ENCODE measurements at places on chromosomes 4 and X.

DNA sequence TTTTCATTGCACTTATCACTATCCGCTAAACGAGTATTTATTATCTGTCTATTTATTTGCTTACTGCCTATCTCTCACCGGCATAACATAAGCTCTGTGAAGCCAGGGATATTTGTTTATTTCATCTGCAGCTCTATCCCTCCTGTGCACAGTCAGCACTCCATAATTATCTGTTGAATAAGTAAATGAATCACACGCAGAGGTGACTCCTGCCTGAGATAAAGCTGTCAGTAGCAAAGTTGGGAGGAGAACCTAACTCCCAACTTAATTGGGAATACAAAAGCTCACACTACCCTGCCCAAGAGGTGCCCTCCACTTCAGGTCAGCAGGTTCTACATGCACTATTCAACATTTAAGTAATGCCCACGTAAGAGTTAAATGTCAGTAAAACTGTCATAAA, 85.7 kb downstream of the CORIN start:
- no peak for DNase-seq

- no peak for DNase-seq
Measured at GRCh38 chr4:37219242-37219641, 25.3 kb upstream of the NWD2 start.

- no peak for DNase-seq
Measured at GRCh38 chr4:150212927-150213326, 134.7 kb downstream of the DCLK2 start.

- DNase-seq = no peak
Measured at GRCh38 chrX:109049903-109050302, 313.5 kb upstream of the IRS4 start.

DNA sequence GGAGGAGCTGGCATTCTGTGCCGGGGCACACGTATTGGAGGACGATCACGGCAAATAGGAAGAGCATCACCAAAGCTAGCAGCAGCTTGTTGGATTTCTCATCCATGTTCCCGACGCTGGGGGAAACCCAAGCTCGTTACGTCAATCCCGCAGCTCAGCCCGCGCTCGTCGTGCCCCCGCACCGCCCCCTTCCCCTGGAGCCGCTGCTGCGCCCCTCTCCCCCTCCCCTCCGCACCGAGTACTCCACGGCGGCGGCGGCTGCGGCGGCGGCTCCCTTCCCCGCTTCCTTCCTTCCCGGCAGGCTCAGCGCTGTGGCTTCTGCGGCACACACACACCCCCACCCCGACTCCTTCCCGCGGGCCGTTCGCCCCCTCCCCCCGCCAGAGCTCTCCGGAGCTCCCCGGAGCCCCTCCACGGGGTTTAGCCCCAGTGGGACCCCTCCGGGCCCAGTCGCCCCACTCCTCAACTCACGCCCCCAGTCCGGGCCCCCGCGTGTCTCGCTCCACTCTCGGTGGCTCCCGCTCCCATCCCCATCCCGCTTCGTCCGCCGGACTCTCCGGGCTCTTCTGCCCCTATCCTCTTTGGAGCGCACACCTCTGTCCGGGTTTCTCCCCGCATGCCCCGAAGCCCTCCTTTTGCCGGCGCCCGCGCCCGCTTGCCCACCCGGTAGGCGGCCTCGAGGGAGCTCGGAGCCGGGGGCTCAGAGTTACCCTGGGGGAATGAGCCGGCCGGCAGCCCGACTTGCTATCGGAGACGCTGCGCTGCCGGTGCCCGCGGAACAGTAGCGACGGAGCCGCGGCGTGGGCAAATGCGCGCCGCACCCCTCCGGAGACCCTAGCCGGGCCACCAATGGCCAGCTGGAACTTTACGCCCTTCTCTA, 978 bp downstream of the HS6ST2 start:
- no peak for DNase-seq

DNA sequence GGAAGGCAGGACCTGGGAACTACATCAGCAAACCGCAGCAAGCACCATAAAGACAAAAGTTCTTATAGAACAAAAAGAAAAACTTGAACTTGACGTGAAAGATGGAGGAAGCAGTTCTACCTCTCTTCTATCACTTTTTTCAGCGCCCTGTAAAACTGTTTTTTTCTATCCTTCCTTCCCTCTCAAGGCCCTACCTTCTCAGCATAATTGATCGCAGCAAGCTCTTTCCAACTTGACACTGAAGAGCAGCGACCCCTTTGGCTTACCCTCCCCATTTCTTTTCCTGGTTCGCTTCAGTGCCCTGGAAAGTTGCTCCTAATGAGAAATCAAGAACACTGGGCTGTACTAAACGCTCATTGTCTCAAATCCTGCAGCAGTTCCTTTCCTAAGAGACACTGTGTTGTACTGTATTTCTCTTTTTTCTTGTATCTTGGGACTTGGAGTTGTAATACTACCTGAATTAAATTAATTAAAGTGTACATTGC, 150.6 kb upstream of the SLC4A4 start:
- no peak for DNase-seq

DNA sequence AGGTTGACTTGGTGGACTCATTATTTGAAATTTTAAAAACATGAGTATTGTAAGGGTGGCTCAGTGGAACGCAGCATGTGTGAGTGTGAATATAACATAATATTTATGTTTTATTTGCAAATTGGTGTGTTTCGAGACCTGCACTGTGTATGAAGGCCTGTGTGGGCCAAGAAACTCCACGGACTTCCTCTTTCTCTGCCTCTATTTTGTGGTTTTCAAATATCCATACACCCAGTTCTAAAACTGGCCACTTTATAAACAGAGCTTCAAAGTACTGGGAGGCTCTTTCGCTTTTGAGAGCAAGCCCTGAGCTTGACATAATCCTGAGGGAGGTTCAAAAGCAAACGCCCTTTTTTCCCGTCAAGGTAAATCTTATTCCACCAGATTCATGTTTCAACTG, 187.7 kb downstream of the GPAT3 start:
- no peak for DNase-seq

DNA sequence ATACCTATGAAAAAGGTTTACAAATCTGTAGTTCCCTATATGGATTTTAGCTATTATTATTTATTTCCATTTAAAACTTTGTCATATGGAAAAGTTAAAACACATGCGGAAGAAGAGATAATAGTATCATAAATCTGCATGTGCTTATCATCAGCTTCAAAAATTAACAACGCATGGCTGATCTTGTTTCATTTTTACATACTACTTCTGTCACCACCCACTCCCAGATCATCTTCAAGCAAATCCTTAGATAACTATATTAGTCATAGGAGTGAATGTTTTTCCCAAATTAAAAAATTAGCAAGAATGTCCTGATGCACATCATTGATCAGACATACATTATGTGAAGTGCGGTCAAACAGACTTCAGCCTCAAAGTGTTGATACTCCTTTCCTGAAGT, 24.6 kb upstream of the MOB1B start:
- DNase-seq = no peak

GRCh38 chr4:82645936-82646565, 84.3 kb upstream of the TMEM150C start:
- no peak for DNase-seq

DNA sequence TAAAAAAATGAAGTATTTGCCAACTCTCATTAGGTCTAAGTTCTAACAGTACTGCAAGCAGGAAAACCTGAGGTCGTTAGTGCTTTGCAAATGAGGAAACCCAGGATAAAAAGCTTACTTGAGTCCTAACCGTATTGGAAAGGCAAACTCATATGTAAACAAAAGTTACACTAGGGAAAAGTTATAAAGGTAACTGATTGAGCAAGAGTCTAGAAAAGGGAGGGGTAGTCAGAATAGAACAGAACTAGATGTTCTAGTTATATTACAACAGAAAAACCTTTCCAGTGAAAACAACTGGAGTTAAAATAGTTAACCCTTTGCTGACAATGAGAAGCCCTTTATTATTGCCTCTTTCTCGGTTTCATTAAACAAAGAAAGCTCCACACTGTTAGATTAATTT, 66.4 kb upstream of the MAOA start:
- no peak for DNase-seq

DNA sequence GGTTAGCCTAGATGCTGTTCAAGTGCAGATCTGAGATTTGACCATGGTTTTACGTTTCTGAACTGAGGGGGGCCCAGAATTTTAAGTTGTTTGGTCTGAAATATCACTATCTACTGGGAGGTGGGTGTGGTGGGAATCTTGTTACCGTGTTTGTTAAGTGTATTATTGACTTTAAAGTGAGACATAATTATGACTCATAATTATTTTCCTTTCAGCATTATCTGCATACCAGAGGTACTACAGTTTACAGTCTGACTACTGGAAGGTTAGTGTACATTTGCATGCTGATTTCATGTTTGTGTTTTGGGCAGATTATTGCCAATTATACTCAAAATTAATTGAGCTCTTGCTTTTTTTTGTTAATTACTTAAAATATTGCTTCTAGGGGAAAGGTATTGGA, 101.5 kb downstream of the KDM6A start:
- DNase-seq = no peak

GRCh38 chr4:4568806-4569427, 27.1 kb upstream of the STX18 start:
- DNase-seq = no peak

- DNase-seq = no peak
Measured at GRCh38 chr4:173318648-173319211, 15.4 kb downstream of the HMGB2 start.

- DNase-seq = no peak
Measured at GRCh38 chr4:10891866-10892265, 207.3 kb upstream of the CLNK start.

DNA sequence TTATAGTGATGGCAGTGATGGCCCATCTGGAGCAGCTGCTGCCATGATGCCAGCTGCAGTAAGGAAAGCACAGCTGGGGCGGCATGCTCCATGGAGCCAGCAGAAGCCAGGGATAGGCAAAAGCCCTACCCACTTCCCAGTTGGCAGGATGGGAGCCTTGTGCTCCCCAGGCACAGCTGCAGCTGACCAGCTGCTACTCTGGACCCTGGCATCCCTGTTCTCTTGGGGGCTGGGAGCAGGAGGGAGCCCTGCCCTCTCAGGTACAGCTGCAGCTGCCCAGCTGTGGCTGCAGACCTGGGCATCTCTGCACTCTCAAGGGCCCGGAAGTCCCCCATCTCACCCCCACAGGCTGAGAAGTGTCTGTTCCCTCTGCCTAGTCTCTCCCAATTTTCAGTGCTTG, 531.9 kb downstream of the PCDH18 start:
- DNase-seq = no peak

GRCh38 chrX:154594491-154594890, 9.6 kb downstream of the CTAG1A start:
- DNase-seq = no peak

DNA sequence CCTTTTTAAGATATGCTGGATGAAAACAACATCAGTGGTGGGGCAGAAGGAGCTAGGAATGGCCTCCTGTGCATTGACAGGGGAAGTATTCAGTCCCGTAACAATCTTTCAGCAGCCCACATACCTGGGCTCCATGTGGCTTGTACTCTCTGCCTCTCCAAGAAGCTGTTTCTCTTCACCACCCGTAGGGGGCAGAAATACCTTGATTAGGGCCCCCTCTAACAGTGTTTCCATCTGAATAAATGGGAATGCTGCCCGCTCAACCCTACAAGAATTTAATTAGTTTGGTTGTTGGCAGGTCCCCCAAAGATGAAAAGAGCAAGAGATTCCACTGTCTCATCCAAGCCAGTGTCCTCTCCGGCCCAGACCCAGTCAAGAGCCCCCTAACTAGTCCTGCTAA, 155.2 kb downstream of the SMIM20 start:
- no peak for DNase-seq

- DNase-seq = no peak
Measured at GRCh38 chr4:7423391-7423790, 11.3 kb downstream of the PSAPL1 start.

DNA sequence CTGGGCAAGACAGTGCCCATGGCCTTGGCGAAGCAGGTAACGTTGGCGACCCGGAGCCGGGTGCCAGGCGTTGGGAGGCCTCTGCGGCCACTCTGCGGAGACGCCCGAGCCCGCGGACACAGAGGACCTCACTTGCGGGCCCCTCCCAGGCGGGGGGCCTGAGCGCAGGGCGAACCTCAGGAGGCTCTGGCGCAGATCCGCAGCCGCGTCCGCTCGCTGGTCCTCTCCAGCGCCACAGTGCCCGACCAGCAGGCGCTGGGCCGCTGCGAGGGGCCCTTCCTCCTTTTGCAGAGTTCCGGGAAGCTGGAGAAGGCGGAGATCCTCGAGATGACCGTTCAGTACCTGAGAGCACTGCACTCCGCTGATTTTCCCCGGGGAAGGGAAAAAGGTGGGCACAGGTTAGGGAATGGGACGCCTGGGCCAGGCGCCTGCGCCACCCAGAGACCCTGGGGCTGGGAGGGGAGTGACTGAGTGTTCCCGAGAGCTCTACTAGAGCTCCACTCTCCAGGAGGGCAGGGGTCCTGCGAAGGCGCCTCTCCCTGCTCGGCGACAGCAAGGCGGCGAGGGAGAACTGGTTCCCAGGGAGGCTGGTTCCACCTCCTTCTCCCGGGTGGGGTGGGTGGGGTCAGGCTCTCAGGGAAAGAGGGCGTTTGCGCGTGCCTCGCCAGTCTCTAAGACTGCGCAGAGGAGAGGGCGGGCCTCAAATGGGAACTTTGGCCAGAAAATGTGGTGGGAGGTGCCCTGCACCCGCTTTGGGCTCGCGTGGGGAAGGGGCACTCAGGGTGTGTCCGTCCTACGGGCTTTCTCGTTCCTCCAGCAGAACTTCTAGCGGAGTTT, 1.4 kb downstream of the HELT start:
- DNase-seq = no peak

- no peak for DNase-seq
Measured at GRCh38 chrX:134324359-134324758, 87.4 kb downstream of the CCDC160 start.

DNA sequence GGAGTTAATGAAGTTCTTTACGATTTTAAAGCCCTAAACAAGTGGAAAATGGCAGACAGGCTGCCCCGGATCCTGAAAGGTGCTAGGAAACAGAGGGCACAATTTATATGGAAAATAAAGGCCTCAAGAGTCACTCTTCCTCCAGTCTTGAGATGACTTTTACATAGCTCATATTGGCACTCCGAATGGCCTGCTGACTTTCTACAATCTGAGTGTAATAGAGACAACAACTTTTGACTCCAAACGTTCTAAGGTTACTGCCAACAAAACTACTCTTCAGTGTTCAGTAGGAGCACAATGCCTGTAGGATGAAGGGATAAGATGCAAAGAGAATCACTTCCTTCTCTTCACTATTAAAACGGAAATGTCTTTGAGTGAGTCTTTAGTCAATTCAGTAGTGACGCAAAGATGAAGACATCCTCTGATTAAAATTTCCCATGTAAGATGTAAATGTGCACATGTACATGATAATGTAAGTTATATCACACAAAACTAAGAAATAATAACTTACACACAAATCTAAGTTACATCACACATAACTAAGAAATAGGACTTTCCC, 40.5 kb downstream of the VEGFC start:
- DNase-seq = no peak
